ENCODE measurements at places on chromosomes 4 and X. TPM values are rescaled to one million over a fixed set of nuclear protein-coding genes. Genes with fewer than 3 reads are reported as not detected.
A peak's percentile ranks its signal among the peaks of the same experiment; 100 is the strongest.

GRCh38 chr4:176790398-176790797 lies 2.3 kb downstream of the VEGFC start:
- DNase-seq, result no peak
- peaks cover 47% of the 10 kb centered on the region for H3K27me3 ChIP-seq
- no peak overlapping the region for H3K27ac ChIP-seq
- no peaks in the 10 kb centered on the region for H3K4me1 ChIP-seq
- no peak overlapping the region for H3K4me3 ChIP-seq

Gene PGAM4
- total RNA-seq, result 0.14 TPM

- peaks cover 44% of the 10 kb centered on the region for H3K27me3 ChIP-seq
- DNase-seq, result no peak
- H3K36me3 ChIP-seq, result no peaks in the 10 kb centered on the region
- H3K4me1 ChIP-seq, result peaks cover 23% of the 10 kb centered on the region
- peak overlapping the region; percentile 21 for H3K4me3 ChIP-seq
These were observed 685 bp upstream of the NDNF start for GRCh38 chr4:121073004-121073435.

Gene NUDT11
- total RNA-seq, result 5.2 TPM

DNA sequence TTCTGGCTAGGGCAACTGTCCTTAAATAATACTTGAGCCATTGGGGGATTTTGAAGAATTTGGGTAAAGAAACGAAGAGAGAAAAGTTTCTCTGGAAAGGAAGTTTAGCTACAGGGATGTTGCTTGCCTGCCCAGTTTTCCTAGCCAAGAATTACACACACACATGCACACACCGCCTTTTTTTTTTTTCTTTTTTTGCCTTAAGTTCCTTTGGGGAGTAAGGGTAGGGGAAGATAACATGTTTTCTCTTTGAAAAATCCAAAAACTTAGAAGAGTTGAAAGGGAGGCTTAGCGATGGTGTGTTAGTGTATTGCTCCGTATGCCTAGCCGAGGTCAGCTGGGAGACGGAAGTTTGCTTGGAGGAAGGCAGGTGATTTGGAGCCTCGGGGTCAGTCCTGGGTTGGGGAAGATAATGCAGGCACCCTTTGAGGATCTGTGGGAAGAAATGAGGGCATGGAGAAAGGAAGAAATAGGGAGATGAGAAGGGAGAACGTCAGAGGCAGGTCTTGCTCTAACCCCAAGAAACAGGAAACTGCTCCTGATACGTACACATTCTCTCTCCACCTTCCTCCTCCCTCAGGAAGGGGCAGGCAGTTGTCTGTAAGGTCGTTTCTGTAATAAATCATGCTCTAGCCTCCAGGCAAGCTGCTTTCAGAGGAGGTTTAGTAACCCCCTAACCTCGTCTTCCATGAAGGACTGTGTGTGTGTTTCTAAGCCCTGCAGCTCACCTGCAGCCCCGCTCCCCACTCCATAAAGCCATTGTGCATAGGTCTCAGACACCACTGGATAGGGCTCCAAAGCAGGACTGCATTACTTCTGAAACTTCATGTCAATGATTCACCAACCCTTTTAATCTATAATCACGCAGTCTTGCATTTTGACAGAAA lies 10.5 kb downstream of the KLF3 start:
- no peak overlapping the region for H3K4me3 ChIP-seq
- no peaks in the 10 kb centered on the region for H3K36me3 ChIP-seq
- H3K27me3 ChIP-seq, result no peaks in the 10 kb centered on the region

Gene HHIP
- total RNA-seq, result 6.9 TPM

GRCh38 chrX:85561231-85561630 lies 181.8 kb upstream of the POF1B start:
- H3K4me3 ChIP-seq, result no peak overlapping the region
- H3K27ac ChIP-seq, result no peak overlapping the region
- H3K27me3 ChIP-seq, result no peaks in the 10 kb centered on the region
- no peak for DNase-seq
- no peaks in the 10 kb centered on the region for H3K4me1 ChIP-seq

Gene FHIP1A
- 3.6 TPM for total RNA-seq

DNA sequence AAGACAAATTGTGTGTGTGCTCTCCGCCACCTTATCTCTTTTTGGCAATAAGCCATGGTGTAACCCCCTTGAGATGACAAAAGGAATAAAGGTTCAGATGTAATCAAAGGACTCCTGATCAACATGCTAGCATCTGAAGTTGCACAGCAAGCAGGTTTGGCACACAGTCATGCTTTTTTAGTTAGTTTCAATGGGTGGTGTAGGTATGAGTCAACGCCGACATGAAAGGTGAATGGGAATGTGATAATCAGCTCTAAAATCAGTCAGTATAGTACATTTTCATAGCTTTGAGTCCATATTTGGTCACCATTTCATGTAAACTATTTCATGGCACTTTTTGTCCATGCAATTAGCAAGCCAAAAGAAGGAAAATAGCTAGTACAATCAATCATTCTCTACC lies 50.4 kb upstream of the ETNPPL start:
- H3K4me1 ChIP-seq, result no peaks in the 10 kb centered on the region
- no peaks in the 10 kb centered on the region for H3K27me3 ChIP-seq
- no peaks in the 10 kb centered on the region for H3K36me3 ChIP-seq
- DNase-seq, result no peak

Gene CNGA2
- total RNA-seq, result 0.09 TPM

DNA sequence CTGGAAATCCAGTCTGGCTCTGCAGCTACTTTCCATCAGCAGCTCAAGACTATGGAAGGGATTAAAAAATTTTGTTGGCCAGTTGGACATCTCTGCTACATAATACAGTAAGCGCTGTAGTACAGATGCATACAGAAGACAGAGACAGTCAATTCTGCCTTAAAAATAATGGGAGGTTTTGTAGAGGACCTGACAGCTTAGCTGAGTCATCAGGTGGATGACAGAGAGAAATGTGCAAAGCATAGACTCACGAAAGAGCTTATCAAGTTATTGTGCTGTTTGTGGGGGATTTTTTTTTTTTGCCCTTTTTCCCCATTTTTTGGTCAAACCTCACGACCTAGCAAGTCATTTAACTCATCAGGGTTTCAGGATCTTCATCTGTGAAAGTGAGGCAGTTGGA lies 149.0 kb upstream of the SCML1 start:
- H3K27ac ChIP-seq, result no peak overlapping the region
- no peak overlapping the region for H3K4me3 ChIP-seq
- H3K27me3 ChIP-seq, result no peaks in the 10 kb centered on the region
- no peaks in the 10 kb centered on the region for H3K4me1 ChIP-seq
- H3K36me3 ChIP-seq, result no peaks in the 10 kb centered on the region

Gene DCAF8L2
- not detected for total RNA-seq
